Epithelial cell of esophagus (primary cell): ENCODE measurements at places on chromosomes 11 and 22.

GRCh38 chr11:89490981-89491690 is at the start of gene NOX4:
TSS of gene NOX4 (minus strand) at chr11:89491375. CDS start at chr11:89491246, 129 bp downstream.
- DNase-seq, result peak; percentile 19

DNA sequence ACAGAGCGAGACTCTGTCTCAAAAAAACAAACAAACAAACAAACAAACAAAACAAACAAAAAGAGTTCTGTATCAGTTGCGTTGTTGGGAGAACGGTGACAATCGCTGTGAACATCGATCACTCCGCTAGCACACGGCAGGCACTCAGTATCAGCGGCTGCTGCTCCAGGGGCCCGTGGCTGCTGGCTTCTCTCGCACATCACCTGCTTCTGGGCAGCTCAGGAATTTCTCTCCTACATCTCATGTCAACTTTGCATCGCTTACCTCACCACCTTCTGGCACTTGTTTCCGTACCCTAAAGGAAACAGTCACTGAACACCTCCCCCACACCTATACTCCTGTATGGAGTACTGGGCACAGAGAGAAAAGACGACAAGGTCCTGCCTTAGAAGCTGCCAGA is 70.3 kb upstream of the WNT7B start:
- DNase-seq, result no peak

DNA sequence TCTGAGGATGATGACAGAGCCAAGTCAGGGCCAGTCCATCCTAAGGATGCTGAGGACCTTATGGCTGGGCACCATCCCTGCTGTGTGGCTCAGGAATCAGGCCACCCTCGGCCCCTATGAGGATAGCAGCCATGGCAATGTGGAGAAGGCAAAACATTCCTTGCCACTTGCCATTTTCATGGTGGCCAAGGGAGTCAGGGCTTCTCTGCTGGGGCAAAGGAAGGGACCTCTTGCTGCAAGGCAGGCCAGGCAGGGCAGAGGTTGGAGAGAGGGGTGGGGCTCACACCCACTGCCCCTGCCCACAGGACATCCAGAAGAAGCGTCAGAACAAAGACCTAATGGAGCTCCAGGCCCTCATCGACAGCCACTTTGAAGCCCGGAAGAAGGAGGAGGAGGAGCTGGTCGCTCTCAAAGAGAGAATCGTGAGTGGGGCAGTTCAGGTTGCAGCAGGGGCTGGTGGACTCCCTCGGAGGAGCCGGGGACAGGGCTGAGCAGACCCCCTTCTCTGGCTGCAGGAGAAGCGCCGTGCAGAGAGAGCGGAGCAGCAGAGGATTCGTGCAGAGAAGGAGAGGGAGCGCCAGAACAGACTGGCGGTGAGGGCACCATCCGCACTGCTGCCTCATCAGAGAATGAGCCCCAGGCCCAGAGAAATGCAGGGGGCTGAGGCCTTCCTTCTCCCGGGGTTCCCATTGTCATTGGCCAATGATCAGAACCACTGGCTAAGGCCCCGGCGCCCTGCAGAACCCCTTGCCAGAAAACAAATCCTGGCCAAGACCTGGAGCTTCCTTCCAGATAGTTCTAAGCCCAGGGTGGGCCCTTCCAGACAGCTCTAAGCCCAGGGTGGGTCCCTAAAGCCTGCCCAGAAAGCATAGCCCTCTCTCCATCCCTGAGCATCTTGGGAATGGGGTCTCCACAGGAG is 13.5 kb upstream of the MRPL23 start:
- DNase-seq, result no peak

- DNase-seq, result no peak
Observed at GRCh38 chr11:30583476-30584280, 2.5 kb downstream of the MPPED2 start.

GRCh38 chr22:19912271-19912999 is 29.1 kb upstream of the COMT start:
- peak; percentile 43 for DNase-seq

GRCh38 chr11:61754534-61755482 is 2.4 kb downstream of the MYRF start:
- DNase-seq, result no peak

- no peak for DNase-seq
Observed at GRCh38 chr11:86978247-86978646, 23.1 kb upstream of the FZD4 start.

GRCh38 chr22:46104881-46105493 is 45.3 kb upstream of the PPARA start:
- DNase-seq, result peak; percentile 55

DNA sequence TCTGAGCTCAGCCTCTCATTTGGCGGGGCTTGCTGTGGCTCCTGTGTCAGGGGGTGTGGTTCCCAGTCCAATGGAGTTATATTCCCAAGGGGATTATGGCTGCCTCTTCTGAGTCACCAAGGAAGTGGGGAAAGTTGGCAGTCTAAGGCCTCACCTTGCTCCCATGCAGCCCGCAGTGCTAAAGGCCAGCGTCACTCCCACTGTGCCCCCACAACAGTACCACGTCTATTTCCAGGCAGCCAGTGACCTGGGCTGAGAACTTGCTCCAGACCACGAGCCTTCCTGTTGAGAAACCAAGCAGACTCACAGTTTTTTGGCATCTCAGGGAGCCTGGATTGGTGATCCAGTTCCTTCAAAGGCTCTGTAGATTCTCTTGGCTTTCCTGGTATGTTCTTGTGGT is 45.6 kb downstream of the OR2AT4 start:
- no peak for DNase-seq

DNA sequence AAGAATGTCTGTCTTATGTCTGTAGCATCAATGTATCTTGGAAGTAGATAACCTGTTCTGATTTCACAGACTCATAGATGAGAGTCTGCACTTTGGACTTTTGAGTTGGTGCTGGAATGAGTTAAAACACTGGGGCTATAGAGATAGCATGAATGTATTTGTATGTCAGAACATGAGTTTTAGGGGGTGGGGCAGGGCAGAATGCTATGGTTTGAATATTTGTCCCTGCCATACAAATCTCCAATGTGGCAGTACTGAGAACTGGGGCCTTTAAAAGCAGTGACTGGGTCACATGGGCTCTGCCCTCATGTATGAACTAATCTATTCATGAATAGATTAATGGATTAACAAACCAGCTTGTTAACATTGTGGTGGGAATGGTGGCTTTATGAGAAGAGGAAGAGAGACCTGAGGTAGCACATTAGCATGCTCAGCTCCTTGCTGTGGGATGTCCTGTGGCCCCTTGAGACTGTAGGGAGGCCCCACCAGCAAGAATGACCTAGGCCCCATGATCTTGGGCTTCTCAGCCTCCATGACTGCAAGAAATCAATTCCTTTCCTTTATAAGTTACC is 15.5 kb upstream of the OR52K1 start:
- DNase-seq, result no peak

DNA sequence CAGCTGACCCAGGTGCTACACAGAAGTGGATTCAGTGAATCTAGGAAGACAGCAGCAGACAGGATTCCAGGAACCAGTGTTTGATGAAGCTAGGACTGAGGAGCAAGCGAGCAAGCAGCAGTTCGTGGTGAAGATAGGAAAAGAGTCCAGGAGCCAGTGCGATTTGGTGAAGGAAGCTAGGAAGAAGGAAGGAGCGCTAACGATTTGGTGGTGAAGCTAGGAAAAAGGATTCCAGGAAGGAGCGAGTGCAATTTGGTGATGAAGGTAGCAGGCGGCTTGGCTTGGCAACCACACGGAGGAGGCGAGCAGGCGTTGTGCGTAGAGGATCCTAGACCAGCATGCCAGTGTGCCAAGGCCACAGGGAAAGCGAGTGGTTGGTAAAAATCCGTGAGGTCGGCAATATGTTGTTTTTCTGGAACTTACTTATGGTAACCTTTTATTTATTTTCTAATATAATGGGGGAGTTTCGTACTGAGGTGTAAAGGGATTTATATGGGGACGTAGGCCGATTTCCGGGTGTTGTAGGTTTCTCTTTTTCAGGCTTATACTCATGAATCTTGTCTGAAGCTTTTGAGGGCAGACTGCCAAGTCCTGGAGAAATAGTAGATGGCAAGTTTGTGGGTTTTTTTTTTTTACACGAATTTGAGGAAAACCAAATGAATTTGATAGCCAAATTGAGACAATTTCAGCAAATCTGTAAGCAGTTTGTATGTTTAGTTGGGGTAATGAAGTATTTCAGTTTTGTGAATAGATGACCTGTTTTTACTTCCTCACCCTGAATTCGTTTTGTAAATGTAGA is 1.7 kb downstream of the MALAT1 start:
- peak; percentile 25 for DNase-seq

DNA sequence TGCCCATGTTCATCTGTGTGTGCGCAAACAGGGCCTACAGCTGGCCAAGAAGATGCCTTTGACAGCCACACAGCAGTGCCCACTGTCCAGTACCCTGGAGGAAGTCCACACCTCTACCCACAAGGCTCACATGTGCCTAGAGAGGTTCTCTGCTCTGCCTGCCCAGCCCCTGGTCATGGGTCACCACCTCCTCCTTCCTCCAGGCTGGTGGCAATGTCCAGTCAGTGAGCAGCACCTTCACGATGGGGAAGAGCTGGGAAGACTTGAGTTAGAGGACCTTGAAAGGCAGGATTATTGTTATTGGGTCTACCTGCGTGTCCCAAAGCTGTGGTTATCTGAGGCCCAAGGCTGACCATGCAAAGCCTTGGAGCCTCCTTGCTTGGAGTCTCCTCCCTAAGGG is 28.4 kb upstream of the TTC12 start:
- no peak for DNase-seq

GRCh38 chr11:2459016-2459725 is 14.4 kb downstream of the KCNQ1 start:
- DNase-seq, result no peak

GRCh38 chr11:27847496-27847895 is 147.2 kb upstream of the BDNF start:
- no peak for DNase-seq

DNA sequence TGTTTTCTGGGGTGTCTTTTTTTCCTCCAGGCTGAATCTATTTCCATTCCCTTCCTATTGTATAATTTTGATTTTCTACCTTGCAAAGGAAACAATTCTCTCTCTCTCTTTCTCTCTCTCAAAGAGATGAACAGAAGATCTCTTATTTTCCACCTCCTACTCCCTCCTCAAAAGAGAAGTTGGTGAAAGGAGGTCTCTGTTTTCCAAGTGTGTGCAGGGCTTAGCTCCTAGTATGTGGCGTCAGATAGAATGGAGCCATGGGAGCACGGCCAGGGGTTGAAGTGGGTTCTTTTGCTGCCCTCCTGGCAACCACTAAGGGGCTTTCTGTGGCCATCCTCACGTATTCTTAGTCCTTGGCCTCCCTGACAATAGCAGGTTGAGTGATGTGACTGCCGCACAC is 480 bp downstream of the TRIM34 start:
- DNase-seq, result no peak

DNA sequence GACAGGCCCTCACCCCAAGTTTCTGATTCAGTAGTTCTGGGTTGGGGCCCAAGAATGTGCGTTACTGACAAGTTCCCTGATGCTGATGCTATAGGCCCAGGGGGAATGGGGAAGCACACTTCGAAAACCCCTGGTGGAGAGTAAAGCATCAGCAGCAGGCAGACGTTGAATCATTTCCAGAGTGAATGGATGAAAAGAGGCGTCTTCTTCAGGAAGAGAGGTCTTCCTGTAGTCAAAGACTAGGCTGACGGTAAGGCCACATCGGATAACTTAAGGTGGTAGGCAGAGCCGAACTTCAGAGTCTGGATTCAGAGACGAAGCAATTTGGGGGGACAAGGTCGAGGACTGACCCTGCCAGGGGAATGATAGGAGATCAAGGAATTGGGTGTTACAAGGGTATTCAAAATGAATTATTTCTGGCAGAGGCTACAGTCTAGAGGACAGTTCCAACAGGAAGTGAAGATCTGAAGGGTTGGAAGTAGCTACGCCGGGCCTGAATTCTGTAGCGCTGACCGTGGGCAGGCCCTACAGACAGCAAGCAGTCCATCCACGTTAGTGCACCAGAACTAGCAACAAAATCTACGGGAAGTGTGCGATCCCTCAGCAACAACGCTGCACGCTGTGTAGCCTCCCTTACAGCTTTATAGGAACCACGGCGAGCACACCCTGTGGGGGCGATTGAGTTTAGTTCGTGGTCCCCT is 862 bp upstream of the CENATAC start:
- peak; percentile 28 for DNase-seq
